ENCODE measurements at places on chromosomes 6 and 20.

DNA sequence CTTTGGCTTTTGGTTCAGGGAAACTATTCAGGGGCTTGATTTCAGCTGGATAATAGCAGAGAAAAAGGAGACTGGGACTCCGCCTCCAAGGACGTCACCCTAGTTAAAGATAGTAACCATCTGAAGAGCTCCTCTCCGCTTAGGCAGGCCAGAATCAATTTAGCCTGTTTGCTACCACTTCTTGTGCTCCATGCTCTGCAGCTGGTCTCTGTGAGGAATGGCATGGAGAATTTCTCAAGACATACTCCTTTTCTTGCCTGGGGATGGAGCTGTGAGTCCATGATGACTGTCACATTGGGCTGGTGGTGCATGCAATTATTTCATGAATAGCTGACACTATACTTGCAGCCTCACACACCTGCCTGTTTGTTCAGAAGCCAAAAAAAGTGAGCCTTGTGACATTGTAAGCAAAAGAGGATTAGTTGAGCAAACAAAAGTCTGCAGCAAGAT lies 61.4 kb downstream of the TXLNB start:
- no peak overlapping the region for H3K27ac ChIP-seq
- H3K4me1 ChIP-seq = no peaks in the 10 kb centered on the region
- no peaks in the 10 kb centered on the region for H3K36me3 ChIP-seq
- no peaks in the 10 kb centered on the region for H3K27me3 ChIP-seq
- no peak for DNase-seq

- no peak overlapping the region for H3K27ac ChIP-seq
- peaks cover 14% of the 10 kb centered on the region for H3K4me1 ChIP-seq
- DNase-seq = no peak
- no peaks in the 10 kb centered on the region for H3K27me3 ChIP-seq
- H3K4me3 ChIP-seq = no peak overlapping the region
These were observed 491 bp downstream of the GNMT start for GRCh38 chr6:42961020-42961470.

GRCh38 chr6:130906736-130907381 lies 79.7 kb downstream of the SMLR1 start:
- H3K27ac ChIP-seq = no peak overlapping the region

- no peaks in the 10 kb centered on the region for H3K36me3 ChIP-seq
- H3K4me1 ChIP-seq = no peaks in the 10 kb centered on the region
- no peak overlapping the region for H3K4me3 ChIP-seq
- DNase-seq = no peak
- no peak overlapping the region for H3K27ac ChIP-seq
These were observed 19.6 kb downstream of the MARCKS start for GRCh38 chr6:113876695-113877094.

DNA sequence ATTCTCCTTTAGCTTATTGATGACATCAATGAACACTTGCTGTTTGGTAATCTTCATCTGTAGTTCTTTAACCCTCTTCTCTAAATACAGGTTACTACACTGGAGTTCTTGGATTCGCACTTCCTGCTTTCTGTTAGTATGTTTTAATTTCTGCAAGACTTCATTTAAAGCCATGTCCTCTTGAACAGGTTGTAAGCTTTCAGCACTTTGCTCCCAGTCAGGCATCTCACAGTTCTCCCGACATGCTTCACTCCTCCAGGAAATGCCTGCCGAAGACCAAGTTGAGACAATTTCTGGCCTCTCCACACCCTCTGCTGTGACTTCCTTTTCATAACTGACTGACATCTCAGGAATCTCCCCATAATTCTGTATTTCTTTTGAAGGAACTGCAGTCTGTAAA lies 15.8 kb downstream of the CAGE1 start:
- peaks cover 26% of the 10 kb centered on the region for H3K27me3 ChIP-seq
- H3K27ac ChIP-seq = no peak overlapping the region
- no peak for DNase-seq
- no peak overlapping the region for H3K4me3 ChIP-seq

DNA sequence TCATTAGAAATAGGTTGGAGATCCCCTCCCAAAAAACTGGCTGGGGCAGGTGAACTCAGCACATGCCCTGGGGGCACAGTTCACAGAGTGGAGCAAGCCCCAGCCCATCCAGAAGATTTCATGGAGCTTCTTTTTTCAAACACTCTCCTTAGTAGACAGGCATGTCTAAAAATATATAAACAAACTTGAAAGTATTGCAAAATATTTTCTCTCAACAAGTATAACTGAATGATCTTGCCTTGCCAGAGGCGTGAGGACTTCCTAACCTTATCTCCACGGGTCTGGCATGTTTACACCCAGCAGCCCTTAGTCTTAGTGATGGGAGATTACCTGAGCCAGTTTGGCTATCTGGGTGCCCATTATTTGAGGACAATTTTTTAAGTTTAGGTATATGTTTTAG lies 107.1 kb downstream of the QRSL1 start:
- H3K27me3 ChIP-seq = no peaks in the 10 kb centered on the region
- no peak overlapping the region for H3K27ac ChIP-seq
- H3K4me3 ChIP-seq = no peak overlapping the region
- no peaks in the 10 kb centered on the region for H3K4me1 ChIP-seq
- no peaks in the 10 kb centered on the region for H3K36me3 ChIP-seq
- DNase-seq = no peak

GRCh38 chr20:2937902-2938301 lies 64.6 kb downstream of the PTPRA start:
- DNase-seq = no peak
- H3K27ac ChIP-seq = no peak overlapping the region
- H3K27me3 ChIP-seq = no peaks in the 10 kb centered on the region
- H3K36me3 ChIP-seq = 0 out of 3 replicates have a peak, but pooled peaks cover 3% of the 10 kb centered on the region

- no peak overlapping the region for H3K4me3 ChIP-seq
- H3K27me3 ChIP-seq = no peaks in the 10 kb centered on the region
- peaks cover 5% of the 10 kb centered on the region for H3K4me1 ChIP-seq
- no peak for DNase-seq
- no peak overlapping the region for H3K27ac ChIP-seq
- H3K36me3 ChIP-seq = no peaks in the 10 kb centered on the region
These were observed 199.4 kb upstream of the ZNF217 start for GRCh38 chr20:53792946-53793536.

GRCh38 chr20:23296841-23297701 lies 53.5 kb upstream of the NXT1 start:
- no peak overlapping the region for H3K27ac ChIP-seq
- DNase-seq = no peak
- no peak overlapping the region for H3K4me3 ChIP-seq
- H3K36me3 ChIP-seq = no peaks in the 10 kb centered on the region
- H3K4me1 ChIP-seq = no peaks in the 10 kb centered on the region

- H3K27ac ChIP-seq = peak overlapping the region; percentile 65
- no peak for DNase-seq
- peaks cover 36% of the 10 kb centered on the region for H3K36me3 ChIP-seq
These were observed 63.8 kb downstream of the UBR2 start for GRCh38 chr6:42627674-42628073.

GRCh38 chr20:22579711-22580697 lies 4.4 kb downstream of the FOXA2 start:
- H3K27me3 ChIP-seq = no peaks in the 10 kb centered on the region
- H3K36me3 ChIP-seq = no peaks in the 10 kb centered on the region

GRCh38 chr20:41632896-41633295 lies 14.7 kb upstream of the CHD6 start:
- H3K4me1 ChIP-seq = no peaks in the 10 kb centered on the region
- no peak overlapping the region for H3K27ac ChIP-seq
- no peaks in the 10 kb centered on the region for H3K27me3 ChIP-seq
- no peaks in the 10 kb centered on the region for H3K36me3 ChIP-seq
- no peak overlapping the region for H3K4me3 ChIP-seq

- DNase-seq = no peak
- H3K4me1 ChIP-seq = peaks cover 16% of the 10 kb centered on the region
- H3K36me3 ChIP-seq = peaks cover 82% of the 10 kb centered on the region
- no peak overlapping the region for H3K27ac ChIP-seq
- H3K27me3 ChIP-seq = no peaks in the 10 kb centered on the region
These were observed 28.1 kb downstream of the HM13 start for GRCh38 chr20:31542201-31542842.

DNA sequence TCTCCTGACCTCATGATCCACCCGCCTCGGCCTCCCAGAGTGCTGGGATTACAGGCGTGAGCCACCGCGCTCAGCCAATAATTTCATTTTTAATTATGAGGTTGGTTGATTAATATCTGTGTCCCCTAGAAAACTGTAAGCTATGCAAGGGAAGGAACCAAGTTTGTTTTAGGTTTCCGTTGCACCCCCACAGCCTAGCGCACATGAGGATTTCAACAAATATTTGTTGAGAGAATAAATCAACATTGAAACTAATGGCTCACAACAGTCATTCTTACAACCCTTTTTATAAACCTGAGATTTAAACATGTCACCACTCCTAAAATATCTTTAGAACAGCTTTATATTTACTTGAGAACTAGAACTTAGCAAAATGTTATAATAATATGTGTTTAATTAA lies 114.0 kb upstream of the CARMIL1 start:
- no peak for DNase-seq
- no peaks in the 10 kb centered on the region for H3K27me3 ChIP-seq
- H3K4me3 ChIP-seq = no peak overlapping the region
- H3K4me1 ChIP-seq = no peaks in the 10 kb centered on the region

DNA sequence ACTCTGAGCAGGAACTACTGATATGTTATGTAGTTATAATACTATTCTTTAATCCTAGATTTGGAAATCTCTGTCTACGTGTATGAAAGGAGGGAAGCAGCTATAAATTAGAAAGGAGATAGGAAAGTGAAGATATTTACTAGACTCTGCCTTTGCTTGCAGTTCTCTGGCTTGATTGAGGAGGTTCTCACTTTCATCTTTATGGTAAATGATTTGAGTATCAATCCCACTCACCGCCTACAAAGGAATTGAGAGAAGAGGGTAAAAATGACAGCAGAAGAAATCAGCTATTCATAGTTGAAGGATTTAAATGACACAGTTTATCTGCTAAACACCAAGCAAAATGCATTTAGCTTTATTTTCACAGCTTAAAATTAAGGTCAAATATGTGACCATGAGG lies 67.3 kb downstream of the FAM229B start:
- no peak for DNase-seq
- H3K4me1 ChIP-seq = no peaks in the 10 kb centered on the region
- H3K27me3 ChIP-seq = no peaks in the 10 kb centered on the region
- H3K27ac ChIP-seq = no peak overlapping the region
- H3K36me3 ChIP-seq = no peaks in the 10 kb centered on the region

All from K562 (cell line).